Eye (tissue), 1 donor: ENCODE measurements at places on chromosomes 13 and 19.

- no peak for DNase-seq
Observed at GRCh38 chr13:79225487-79226232, 180.4 kb downstream of the RBM26 start.

GRCh38 chr19:40416918-40417642 lies 3.9 kb upstream of the PRX start:
- no peak for DNase-seq

GRCh38 chr19:48539503-48540096 lies 12.4 kb upstream of the SULT2B1 start:
- peak; percentile 47 for DNase-seq

DNA sequence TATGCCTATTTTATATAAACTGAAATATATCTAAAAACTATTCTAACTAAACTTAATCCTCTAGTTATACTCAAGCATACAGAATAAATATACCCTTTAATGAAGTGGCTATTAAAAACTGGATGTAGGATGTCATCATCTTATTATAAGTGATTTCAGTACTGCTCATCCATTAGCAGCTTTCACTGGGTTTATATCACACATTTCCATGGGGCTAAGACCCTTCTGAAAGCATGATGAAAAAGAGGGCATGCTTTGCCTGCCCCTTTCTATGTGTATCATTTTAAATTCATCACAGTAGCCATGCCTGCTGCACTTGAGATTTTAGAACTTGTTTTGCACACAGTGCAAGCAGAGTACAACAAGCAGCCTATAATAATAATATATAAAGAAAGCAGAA lies 477.5 kb downstream of the SLITRK6 start:
- DNase-seq: no peak

DNA sequence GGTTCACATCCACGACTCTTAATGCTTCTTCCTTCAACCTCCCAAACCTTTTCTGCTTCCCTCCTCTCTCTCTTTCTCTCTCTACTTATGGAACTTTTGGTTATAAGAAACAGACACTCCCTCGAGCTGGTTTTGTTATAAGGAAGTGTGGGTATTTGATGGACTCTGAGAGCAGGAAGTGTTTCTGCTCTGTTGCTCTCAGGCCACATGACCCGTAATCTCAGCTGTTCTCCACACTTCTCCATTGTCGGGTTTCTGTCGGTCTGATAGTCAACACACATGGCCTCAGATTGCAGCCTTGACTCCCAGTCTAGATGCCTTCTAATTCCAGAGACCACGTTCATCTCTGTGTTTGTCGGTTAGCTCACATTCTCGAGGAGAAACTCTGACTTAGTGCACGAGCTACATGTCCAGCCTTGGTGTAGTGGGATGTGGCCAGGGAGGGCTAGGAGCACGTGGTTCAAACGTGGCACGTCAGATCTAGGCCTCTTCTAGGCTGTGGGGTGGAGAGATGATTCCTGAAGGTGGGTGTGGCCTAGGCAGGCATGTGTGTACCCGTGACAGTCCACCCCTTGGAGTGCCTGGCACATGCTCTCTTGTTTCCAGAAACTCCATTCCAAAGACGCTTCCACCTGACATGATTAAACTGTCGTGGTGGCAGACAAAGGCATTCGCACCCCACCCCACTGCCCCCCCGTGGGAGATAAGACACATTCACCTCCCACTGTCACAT lies 26.3 kb downstream of the CNFN start:
- DNase-seq: no peak

DNA sequence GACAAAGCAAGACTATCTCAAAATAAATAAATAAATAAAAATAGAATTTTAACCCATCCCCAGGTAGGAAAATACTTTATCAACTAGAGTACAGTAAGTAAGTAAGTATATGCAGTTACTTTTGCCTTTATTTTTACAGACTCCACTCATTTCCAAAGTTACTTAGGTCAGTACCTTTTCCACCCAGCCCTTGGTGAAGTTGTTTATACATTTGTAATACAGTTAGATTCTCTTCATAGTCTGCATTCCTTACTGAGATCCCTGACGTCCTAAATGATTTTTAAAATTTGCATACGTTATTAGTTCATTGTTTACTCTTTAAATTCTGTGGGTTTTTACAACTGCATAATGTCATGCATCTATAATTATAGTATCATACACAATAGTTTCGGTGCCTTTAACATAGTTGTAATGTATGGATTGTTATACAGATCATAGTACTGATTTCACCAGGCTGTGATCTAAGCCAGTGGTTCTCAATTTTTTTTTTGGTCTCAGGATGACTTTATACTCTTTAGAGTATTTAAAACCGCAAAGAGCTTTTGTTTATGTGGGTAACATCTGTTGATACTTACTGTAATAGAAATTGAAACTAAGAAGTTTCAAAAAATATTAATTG lies 10.4 kb downstream of the SETDB2 start:
- DNase-seq: no peak

- DNase-seq: peak; percentile 94
Observed at GRCh38 chr19:28878862-28879566, 333.9 kb downstream of the UQCRFS1 start.

GRCh38 chr19:44765033-44765948 lies 12.4 kb upstream of the CBLC start:
- DNase-seq: no peak

- no peak for DNase-seq
Observed at GRCh38 chr13:60260440-60260839, 96.7 kb upstream of the DIAPH3 start.

DNA sequence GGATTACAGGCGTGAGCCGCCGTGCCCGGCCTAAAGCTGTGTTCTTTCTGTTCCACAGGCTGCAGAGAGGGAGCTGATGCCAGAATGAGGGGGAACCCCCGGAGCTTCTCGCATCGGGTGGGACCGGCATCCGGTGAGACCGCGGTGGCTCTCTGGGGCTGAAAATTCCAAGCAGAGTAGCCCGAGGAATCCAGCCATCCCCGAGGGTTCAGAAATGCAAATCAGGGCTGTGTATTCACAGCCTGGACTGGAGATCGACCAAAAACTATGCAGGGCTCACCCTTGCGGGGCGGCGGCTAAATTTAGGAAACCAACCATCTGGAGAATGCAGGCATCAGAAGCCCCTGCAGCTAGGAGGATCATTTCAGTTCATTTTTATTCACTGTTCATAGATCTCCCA lies 99.2 kb downstream of the GNG7 start:
- peak; percentile 47 for DNase-seq

GRCh38 chr13:70088926-70089325 lies 18.7 kb upstream of the ATXN8OS start:
- DNase-seq: no peak

DNA sequence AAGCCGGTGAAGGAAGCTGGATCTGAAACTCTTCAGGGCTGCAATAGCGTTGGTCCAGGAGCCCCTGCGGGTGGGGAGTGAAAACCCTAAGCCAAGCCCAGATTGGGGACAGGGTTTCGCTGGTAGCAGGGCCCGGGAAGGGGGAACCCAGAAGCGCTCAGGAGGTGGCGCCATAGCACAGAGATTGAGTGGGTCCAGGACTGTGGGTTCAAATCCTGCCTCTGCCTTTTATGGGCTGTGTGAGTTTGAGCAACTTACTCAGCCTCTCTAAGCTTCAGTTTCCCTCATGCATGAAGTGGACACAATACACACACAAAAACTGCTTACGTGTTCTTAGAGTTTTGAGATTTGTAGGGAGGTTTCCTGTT lies 8.3 kb upstream of the SYCN start:
- no peak for DNase-seq

DNA sequence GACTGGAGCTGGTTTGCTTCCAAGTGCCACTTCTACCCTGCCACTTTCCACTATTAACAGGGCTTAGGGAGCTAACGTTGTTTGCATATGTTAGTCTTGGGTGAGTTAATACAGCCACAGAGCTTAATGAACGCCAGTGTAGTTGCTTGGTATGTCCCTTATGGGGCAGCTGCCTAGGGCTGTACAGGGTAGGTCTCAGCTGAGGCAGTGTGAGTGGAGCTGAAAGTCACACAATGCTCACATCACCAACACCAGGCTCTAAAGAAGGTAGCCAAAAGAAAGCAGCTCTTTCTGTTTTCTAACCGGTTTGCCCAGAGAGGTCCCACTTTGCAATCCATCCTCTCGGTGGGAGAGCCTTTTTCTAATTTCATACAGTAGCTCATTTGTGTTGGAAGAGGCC lies 186.2 kb downstream of the RGCC start:
- no peak for DNase-seq
